ENCODE measurements at places on chromosomes 5 and 9.

DNA sequence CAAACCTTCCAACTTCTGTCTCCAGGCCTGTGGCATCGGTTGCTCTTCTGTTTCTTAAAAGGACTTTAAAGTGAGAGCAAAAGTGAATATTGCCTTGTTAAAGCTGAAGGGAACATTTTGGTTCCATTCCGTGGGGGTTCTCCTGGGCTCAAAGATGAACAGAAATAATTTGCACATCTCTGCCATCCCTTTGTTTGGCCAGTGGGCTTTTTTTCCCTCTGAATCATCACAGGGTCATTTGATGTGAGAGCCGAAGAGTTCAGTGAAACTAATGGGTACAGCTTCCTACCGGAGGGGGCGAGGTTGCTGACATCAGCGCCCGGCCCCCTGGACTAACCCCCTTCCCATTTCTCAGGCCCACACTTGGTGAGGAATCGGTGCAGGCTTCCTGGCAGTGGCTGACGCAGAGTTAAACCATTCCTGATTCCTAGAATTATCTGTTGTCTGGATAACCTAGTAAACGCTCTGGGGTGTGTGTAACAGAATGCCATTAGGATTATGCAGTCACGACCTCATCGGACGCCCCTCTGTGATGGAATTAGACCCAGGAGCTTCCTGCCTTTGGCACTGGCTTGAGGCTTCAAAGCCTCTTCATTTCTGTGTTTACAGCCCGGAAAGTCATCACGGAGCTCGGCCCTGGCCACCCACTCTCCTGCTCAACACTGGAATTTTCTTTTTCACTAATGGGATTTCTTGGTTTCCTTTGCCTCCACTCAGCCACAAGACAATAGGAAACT is 61.6 kb upstream of the RPL26L1 start:
- DNase-seq: no peak

DNA sequence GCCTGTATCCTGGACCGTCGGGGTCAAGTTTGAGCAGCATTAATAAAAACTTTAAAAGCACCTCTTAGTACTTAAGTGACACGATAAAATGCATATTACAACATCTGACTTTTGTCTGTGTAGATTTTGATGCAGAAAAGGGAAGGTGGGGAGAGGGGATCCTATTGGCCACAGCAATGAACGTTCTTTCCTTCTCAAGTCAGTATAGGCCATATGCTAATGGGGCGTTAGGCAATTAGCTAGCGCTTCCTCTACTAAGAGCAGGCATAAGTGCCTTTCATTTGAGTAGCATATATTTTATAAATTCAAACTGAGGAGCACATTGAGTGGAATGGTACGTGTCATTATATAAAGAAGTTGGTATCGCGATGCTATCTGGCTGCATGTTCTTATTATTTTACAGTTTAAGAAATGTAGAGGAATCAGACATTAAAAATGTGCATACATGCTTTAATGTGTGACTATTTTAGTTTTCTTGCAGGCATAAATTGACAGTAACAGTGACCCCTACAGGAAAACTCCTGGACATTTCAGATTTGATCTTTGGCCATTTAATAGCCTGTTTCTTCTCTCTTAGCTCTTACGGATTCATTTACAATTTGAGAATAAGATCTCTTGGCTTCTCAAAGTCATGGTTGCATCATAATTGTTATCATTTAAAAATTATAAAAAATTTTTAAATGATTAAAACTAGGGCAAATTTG is 1.1 kb upstream of the GNA14 start:
- DNase-seq: no peak

GRCh38 chr5:93574491-93575305 is 6.3 kb downstream of the NR2F1-AS1 start:
- no peak for DNase-seq

DNA sequence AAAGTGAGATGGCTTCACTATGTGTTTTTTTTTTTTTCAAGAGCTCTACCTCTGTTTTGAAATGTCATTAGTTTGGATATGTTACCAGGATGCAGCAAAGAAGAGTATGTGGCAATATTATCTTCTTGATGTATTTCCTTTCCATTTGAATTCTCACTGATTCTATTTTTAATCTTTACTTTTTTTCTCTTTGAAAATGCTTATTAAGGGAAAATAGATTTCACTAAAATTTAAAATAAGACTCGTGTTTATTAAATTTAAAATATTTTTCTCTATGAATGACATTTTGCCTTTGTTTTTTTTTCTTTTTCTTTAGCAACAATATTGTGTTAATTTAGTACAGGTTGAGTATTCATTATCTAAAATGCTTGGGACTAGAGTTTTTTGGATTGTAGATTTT is 29.2 kb downstream of the TENT2 start:
- no peak for DNase-seq

DNA sequence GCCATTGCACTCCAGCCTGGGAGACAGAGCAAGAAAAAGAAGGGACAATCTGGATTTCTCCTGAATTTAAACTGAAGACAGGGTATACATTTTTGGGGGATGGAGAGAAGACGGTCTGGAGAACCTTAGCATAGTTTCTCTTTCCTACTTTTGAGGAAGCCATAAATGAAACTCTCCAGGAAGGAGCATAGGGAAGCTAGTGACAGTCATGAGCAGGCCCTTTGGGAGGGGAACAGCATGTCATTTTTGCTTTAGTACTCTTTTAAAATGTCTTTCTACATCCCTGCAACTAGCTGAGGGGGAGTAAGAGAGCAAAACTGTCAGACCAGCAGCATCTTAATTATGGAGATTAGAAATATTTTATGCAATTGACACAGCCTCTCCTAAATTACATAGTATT is 8.2 kb upstream of the SLC44A1 start:
- DNase-seq: no peak

GRCh38 chr9:126367616-126368015 is 41.0 kb downstream of the MVB12B start:
- no peak for DNase-seq

GRCh38 chr5:180424094-180424493 is 70.1 kb upstream of the CNOT6 start:
- DNase-seq: no peak

- no peak for DNase-seq
Observed at GRCh38 chr9:105127863-105128220, 116.6 kb upstream of the SLC44A1 start.

DNA sequence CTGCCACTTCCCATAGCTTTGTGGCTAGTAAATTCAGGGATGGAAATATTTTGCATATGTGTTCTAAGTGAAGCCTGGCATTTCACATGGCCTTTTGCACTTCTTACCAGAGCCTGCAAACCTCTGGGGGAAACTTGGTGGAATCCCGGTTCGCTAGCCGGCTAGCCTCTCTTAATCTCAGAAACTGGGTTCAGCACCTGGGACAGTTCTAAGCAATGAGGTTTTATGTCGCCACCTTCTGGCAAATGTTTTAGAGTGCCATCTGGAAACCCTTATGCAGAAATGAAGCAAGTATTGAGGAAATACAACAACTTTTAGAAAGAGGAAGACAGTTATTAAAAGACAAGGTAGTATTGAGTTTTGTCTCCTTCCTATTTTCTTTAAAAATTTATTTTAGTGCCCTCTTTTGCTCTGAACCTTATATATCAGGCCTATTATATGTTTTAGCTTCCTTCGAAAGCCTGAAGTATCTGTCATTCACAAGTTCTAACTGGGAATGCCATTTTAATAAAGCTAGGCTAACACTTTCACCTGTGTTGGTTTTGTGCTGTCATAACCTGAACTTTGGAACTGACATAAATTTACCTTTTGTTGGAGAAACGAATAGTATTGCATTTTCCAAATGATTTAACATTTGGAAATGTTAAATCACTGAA is 963 bp upstream of the HTR1A start:
- DNase-seq: peak; percentile 61

DNA sequence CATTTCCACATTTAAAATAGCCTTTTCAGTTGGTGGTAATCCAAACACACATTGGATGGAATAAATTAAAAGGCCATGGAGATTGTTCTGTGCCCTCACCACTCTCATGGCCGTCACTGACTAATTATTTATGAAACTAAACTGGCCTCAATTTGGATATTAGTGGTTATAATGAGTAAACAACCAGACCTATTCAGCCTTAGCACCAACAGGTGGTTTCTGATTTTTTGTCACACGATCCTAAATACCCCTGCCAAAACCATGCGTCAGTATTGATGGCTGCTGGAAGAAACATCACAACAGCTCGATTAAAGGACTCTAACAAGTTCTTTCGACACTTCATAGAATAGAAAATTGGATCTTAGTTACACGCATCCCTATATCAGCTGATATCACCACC is 276.0 kb upstream of the DAP start:
- no peak for DNase-seq

DNA sequence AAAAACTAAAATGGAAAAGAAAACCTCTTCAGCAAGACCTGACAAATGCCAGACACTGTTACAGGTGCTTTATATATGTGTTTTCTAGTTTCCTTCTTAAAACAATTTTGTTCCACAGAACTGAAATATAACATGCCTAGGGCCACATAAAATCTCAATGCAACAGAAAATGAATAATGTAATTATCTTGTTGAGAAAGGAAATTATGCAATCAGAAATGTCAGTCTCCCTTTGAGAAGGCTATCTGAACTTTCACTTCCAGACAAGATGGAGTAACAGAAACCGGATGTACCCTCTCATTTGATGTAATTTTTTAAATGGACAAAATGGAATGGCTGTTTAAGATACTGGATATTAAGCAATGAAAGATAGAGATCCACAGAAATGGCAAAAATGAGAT is 79.2 kb downstream of the AGTPBP1 start:
- DNase-seq: no peak

DNA sequence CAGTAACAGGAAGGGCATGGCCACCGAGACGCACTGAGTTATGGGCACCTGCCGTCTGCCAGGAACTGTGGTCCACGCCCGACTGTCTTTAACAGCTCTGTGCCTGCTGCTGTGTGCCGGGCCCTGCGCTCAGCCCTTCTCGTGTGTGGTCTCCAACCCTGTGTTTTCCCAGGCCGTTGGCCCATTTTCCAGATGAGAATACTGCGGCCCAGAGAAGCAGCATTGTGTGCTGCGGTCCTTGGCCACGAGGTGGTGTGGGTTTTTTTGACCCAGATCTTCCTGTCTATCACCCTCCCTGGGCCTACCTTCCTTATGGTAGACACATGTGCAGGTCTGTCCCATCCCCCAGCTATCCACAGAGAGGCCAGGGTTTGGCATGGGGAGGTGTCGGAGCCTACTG is 47.0 kb downstream of the RXRA start:
- no peak for DNase-seq

- no peak for DNase-seq
Observed at GRCh38 chr5:113005454-113005853, 28.9 kb downstream of the DCP2 start.

- DNase-seq: no peak
Observed at GRCh38 chr5:42875785-42876374, 64.2 kb upstream of the SELENOP start.

- no peak for DNase-seq
Observed at GRCh38 chr5:16140944-16141343, 38.6 kb downstream of the MARCHF11 start.

- DNase-seq: no peak
Observed at GRCh38 chr9:89025553-89025952, 34.3 kb downstream of the S1PR3 start.

GRCh38 chr9:93267681-93268505 is 84.0 kb downstream of the WNK2 start:
- DNase-seq: no peak

GRCh38 chr5:144864118-144864517 is 693.4 kb downstream of the KCTD16 start:
- no peak for DNase-seq

GRCh38 chr5:33379757-33380156 is 61.0 kb upstream of the TARS1 start:
- no peak for DNase-seq

DNA sequence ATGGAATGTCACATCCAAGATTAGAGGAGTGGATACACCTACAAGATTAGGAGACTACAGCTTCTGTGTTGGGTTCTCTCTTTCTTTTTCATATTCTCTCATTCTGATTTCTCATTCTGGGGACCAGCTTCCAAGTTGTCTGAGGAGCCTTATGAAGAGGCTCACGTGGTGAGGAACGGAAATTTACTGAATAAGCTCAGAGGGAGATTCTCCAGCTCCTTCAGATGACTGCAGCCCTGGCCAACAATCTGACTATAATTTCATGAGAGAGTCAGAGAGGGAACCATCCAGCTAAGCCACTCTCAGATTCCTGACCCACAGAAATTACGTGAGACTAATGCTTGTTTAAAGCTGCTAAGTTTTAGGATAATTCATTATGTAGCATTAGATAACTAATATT is 27.1 kb upstream of the TENT2 start:
- DNase-seq: no peak

GRCh38 chr5:128062172-128062746 is 21.3 kb upstream of the SLC12A2 start:
- DNase-seq: no peak

DNA sequence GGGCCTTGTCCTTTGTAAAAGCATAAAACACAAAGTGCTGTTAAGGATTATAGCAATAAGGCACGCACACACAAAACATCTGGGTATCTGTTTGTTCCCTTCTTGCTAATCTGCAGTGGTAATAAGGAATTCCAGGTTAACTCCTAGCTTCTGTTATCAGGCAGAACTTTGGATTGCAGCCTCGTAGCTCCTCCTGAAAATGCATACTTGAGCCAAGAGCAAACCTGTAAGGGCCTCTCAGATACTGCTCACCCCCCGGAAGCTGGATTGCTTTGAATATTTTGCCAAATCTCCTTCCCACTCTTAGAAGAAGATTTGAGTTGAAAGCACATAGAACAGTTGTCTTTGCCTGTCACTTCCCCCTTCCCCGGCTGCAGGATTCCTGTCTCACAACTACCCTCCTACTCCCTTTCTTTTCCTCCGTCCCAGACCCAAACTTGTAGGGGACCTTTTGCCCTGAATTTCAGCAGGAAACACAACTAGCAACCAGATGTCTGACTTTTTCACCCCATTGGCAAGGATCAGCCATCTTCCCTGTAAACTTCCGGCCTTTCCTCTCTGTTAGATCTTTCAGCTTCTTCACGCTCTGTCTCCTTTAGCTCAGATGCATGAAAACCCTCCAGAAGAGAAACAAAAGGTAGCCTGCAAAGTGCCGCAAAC is 28.2 kb upstream of the SMAD5 start:
- no peak for DNase-seq

- DNase-seq: no peak
Observed at GRCh38 chr5:169651526-169651925, 14.5 kb downstream of the DOCK2 start.

DNA sequence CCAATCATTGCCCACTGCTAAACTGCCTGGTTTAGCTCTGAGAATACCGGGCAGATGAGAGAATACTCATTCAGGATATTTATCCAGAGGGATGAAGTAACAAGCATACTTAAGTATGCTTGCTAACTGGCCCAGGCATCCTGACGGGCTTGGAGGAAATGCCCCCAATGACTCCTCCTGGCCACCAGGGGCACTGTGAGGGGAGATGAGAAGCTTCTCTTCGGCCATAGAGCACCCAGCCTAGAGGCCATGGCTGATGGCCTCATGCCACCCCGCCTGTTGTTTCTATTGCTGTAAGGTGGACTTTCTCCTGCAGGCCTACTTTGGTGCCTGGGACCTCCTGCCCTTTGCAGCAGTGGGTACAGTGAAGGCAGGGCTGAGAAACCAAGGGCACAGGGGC is 134.5 kb upstream of the FSTL4 start:
- DNase-seq: no peak

- no peak for DNase-seq
Observed at GRCh38 chr9:17609312-17610005, 30.6 kb downstream of the SH3GL2 start.

GRCh38 chr9:37706290-37706689 is 47.3 kb upstream of the TRMT10B start:
- DNase-seq: no peak
